Foreskin keratinocyte (primary cell): ENCODE measurements at places on chromosomes 5 and 9. TPM values are rescaled to one million over a fixed set of nuclear protein-coding genes. Genes with fewer than 3 reads are reported as not detected.

DNA sequence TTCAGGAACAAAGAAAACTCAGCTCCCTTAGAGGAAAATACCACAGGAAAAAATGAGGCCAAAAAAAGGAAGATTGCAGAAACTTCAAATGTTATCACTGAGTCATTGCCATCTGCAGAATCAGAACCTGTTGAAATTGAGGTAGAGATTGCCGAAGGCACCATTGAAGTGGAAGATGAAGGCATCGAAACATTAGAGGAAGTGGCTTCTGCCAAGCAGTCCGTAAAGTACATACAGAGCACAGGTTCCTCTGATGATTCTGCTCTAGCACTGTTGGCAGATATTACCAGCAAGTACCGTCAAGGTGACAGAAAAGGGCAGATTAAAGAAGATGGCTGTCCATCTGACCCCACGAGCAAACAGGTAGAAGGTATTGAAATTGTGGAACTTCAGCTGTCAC is 30.8 kb upstream of the NIM1K start:
- no peak for DNase-seq

Gene CDC14B
- 3.1 and 3.8 TPM in 2 replicates for polyA plus RNA-seq

DNA sequence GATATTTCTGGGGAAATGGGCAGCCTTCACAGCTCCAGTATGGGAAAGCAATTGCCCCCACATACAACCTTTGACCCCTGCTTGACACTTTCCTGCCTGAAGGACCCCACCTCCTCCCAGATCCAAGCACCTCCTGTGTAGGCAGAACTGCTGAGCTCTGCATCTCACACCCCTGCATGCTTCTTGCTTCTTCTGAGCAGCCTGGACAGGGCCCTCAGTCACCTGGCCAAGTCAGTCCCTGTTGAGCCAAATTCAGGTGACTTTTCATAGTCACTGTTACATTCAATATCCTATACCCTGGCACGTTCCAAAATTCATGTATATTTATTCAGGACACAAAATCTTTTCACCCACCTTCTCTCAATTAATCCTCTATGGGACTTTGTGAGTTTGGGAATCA is 30.4 kb upstream of the CTSL start:
- DNase-seq = no peak

DNA sequence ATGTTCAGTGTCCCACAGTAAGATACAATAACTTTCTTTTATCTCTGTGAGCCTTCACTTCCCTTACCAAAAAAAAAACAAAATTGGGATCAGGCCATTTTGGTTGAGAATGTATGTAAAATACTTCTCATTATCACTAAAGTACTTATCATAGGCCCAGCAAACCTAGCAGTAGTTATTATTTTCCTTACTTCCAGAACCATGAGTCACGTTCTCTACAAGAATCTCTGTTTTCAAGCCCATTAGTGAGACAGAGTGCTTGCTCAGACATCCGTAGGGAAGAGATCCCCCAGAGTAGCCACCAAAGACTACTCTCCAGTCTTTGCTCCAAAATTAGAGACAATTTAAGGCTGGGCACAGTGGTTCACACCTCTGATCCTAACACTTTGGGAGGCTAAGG is 103.9 kb upstream of the NR5A1 start:
- no peak for DNase-seq

Gene PKD2L2
- 0.04 TPM in 1 of 2 replicates, not detected in the other for polyA plus RNA-seq

Gene TLX3
- polyA plus RNA-seq = 0.03 TPM in 1 of 2 replicates, not detected in the other

Gene MOCS2
- polyA plus RNA-seq = 46.4 and 49.8 TPM in 2 replicates

Gene ZNF883
- polyA plus RNA-seq = 1.1 and 1.7 TPM in 2 replicates

DNA sequence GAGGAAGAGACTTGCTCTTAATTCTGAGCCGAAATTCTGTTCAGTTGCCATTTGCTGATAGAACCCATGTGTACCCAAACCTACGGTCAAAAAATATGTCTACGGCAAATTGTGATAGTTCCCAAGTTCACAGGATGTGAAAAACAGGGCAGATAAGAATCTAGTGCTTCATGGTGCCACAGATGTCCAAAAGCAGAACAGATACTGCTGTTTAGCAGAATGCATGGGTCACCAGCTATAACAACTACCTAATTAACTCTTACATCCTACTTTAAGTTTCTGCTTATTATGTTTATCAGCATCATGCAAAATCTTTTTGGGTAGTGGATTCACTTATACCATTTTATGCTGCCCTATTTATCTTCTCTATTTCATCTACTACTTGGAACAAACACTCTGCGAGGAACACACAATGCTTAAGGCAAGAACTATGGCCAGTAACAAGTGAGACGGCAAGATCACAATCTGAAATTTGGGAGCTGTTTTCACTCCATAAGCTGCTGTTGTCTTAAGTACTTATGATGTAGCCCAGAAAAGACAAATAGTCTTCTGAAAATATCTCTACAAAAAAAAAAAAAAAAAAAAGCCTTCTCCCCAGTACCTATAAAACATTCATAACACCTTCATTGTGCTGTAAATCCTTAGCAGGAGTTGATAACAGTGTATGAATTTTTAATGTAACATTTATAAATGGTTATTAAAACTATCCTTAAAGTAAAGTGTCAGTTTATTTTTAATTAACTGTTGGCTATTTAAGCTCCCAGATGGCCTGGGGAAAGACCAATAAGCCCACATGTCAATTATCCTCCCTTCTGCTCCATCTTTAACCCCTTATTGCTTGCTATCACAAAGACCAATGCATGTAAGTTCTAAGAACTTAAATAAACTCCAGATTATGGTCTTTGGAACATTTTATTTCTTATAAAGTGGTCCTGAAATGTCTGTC is 232.3 kb downstream of the TLR4 start:
- no peak for DNase-seq

DNA sequence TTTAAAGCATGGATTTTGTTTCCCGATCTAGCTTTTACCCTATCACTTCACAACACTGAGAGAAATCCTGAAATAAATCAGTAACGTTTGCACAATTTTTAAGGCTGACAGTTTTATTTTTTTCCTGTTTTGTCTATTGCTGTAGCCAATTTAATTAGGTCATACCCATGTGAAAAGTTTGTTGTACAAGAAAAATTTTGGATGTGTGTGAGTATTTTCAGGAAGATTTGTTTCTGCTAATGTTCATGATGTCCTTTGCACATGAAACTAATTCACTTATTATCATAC is 237.8 kb downstream of the ARRDC3 start:
- no peak for DNase-seq

- no peak for DNase-seq
Measured at GRCh38 chr9:113482991-113483675, 19.6 kb downstream of the RGS3 start.

GRCh38 chr5:929596-929995 is 36.9 kb downstream of the TRIP13 start:
- DNase-seq = no peak
